Activated naive CD4-positive, alpha-beta T cell treated with anti-CD3 and anti-CD28 coated beads, Interleukin-2, amount 50 U/mL, for 72 hours (primary cell): ENCODE measurements at places on chromosomes 1 and 21.

DNA sequence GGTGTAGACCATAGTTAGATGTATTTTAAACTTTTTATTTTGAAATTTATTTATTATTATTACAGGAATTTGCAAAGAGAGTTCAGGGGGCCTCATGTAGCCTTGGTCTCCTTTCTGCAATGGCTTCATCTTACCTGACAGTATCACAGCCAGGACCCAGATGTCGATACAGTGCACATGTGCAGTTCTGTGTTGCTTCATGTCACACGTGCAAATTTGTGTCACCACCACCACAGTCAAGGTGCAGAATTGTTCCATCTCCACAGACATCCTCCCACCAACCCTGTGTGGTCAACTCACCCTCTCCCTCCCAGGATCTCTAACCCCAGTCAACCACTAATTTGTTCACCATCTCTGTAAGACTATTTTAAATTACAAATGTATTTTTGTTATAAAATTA, 184.5 kb downstream of the CAMTA1 start:
- peak; percentile 11 for DNase-seq

DNA sequence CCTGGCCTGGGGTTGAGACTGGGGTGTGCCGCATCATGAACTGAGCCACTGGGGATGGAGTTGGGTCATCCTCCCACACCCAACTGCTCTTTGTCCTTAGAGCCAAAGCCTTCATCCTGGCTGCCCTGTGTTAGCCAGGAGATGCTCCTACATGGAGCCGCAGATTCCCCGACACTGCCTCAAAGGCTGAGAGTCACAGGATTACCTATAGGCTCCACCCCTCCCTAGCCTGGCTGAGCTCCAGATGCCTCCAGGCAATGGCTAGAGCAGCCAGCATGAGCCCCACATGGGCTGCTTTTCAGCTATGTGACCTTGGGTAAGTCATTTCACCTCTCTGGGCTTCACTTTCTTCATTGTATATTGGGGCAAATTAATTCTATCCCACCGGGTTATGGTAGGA, 119.9 kb upstream of the POU3F1 start:
- DNase-seq = no peak

- no peak for DNase-seq
Observed at GRCh38 chr21:42503711-42504110, 7.7 kb upstream of the RSPH1 start.

- DNase-seq = no peak
Observed at GRCh38 chr1:205319081-205320018, 2.2 kb downstream of the NUAK2 start.

GRCh38 chr1:94602802-94603625, 61.5 kb upstream of the F3 start:
- no peak for DNase-seq

GRCh38 chr1:118948351-118948750, 39.8 kb downstream of the TBX15 start:
- no peak for DNase-seq

DNA sequence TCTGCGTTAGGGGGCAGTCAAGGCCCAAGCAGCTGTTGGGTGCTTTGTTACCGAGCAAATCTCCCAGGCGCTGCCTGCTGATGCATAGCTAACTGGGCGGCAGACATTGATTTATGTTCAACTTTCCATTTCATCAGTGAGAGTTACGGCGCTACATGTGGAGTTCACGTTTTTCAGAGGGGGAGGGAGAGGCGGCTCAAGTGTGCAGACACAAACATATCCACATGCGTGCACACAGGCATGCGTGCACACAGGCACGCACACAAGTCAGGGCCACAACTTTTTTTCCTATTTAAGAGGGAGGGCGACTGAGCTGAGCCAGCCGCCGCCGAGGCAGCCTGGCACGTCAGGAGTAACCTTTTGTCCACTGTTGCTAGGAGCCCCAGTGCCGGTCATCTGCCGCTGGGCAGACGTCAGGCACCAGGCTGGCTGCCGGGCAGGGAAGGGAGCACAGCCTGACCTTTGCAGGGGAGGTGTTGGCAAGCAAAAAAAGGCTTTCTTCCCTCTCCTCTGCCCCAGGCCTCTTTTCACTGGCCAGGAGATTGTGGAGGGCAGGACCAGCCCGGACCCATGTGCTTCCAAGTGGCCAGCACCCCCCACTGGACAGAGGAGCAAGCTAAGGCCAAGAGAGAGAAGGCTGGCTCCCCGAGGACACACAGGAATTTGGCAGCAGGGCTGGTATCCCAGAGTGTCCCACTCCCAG, 73.3 kb downstream of the MRPL37 start:
- DNase-seq = no peak

- DNase-seq = no peak
Observed at GRCh38 chr1:232904566-232904965, 45.8 kb upstream of the NTPCR start.

GRCh38 chr1:62869217-62869754, 85.4 kb downstream of the ATG4C start:
- no peak for DNase-seq

DNA sequence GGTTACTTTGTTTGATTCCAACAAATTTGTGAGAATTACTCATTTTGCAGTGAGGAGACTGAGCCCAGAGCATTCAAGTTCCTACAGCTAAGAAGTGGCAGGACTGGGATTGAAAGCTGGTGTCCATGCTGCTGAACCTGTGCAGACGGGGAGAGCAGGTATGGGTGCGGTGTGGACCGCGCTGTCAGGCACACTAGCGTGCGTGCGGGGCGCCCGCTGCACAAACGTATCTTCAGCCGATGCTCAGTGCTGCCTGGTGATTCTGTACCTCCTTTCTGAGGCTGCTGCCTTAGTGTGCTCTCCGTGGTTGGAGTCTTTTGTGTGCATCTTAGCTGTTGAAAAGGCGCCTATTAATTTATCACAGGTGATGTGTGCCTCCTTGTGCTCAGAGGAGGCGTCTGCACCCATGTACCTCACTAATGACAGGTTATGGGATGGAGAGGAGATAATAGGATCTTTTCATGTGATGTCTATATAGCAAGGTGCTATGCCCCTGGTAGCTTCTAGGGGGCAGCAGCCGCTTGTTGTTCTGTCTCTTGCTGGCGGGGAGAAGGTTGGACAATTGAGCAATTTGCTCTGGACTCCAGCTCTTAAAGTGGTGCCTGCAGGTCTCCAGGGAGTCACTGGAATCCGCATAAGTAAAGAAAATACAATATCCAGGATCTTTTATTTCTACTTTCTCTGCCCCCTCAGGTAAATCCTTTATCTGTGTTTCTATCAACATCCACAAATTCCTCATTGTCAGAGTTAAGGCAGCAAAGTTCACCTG, 32.5 kb downstream of the PEX14 start:
- no peak for DNase-seq

DNA sequence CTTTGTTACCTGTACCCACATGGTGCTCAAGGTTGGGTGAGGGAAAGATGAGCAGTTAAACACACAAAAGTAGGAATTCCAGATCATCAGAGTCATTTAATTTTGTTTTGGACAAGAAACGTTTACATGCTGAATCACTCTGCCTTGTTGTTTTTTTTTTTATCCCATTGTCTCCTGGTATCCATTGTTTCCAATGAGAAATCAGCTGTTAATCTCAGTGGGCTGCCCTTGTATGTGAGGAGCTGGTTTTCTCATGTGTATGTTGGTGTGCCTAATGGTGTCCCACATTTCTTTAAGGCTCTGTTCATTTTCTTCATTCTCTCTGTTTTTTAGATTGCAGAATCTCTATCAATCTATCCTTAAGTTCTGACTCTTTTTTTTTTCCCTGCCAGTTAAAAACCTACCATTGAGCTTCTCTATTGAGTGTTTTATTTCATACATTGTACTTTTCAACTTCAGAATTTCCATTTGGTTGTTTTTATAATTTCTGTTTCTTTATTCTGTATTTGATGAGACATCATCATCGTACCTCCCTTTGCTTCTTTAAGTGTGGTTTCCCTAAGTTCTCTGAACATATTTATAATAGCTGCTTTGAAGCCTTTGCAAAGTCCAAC, 8.8 kb upstream of the OBSCN start:
- no peak for DNase-seq

GRCh38 chr1:4048076-4048475, 148.0 kb upstream of the C1orf174 start:
- DNase-seq = no peak

- no peak for DNase-seq
Observed at GRCh38 chr1:41368801-41369200, 7.6 kb downstream of the FOXO6 start.

GRCh38 chr1:64940025-64940424, 26.3 kb downstream of the JAK1 start:
- DNase-seq = no peak

GRCh38 chr1:74683656-74684055, 10.1 kb upstream of the ERICH3 start:
- no peak for DNase-seq

GRCh38 chr1:58576727-58577653, at the start of gene TACSTD2:
TSS of gene TACSTD2 (minus strand) at chr1:58577252. CDS start at chr1:58577156, 96 bp downstream.
- no peak for DNase-seq

DNA sequence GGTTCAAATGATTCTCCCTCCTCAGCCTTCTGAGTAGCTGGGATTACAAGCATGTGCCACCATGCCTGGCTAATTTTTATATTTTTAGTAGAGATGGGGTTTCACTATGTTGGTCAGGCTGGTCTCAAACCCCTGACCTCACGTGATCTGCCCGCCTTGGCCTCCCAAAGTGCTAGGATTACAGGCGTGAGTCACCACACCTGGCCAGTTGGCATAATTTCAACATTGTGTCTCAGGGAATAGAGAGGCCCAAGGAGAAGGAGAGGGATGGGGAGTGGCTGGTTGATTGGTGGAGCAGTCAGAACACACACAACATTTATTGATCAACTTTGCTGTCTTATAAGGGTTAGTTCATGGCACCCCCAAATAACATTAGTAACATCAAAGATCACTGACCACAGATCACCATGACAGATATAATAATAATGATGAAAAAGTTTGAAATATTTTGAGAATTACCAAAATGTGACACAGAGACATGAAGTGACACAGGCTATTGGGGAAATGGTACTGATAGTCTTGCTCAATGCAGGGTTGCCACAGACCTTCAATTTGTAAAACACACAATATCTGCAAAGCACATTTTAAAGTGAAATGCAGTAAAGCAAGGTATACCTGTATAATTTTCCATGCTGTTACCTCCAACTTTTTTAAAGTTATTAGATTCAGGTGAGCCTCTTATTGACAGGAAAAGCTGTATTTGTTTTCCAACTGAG, 15.8 kb upstream of the CYB5R1 start:
- DNase-seq = no peak

DNA sequence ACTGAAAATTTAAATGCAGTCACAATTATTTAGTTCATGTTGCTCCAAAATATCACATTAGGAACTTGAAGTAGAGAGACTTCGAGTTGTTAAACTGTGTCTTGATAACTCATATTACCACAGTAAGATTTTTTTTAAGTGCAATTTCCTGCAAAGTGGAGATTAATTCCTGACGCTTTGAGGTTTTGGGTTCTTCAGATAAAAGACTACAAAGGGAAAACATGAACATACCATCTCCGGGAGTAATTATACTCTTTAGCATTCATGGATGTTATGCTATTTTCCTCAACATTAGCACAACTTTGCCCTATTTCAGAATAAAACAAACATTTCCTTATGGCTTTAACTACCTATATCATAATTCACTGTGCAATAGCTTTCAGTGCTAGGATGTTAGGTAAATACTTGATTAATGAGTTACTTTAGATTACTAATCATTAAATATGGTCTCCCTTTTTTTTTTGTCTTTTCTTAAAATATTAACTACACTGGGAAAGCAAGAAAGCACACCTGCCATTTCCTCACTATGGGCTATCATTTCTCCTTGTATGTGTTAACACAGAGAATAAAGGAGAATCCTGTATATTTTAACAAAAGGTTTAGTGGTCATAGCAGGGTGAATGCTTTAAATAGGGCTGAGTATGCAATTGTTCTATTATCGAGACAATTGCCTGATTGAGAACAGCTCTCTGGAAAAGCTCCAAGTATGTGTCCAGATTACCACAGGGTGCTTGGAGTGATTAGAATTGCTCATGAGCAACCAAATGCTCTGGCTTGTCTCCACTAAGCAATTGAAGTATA, 252.5 kb upstream of the C1orf105 start:
- DNase-seq = no peak

GRCh38 chr1:177820213-177820612, 149.6 kb downstream of the SEC16B start:
- DNase-seq = no peak

GRCh38 chr1:39196244-39197215, 8.0 kb upstream of the MACF1 start:
- no peak for DNase-seq

- DNase-seq = peak; percentile 53
Observed at GRCh38 chr1:12057382-12057781, 5.7 kb upstream of the TNFRSF8 start.

- no peak for DNase-seq
Observed at GRCh38 chr1:111656086-111657017, 36.8 kb downstream of the RAP1A start.

DNA sequence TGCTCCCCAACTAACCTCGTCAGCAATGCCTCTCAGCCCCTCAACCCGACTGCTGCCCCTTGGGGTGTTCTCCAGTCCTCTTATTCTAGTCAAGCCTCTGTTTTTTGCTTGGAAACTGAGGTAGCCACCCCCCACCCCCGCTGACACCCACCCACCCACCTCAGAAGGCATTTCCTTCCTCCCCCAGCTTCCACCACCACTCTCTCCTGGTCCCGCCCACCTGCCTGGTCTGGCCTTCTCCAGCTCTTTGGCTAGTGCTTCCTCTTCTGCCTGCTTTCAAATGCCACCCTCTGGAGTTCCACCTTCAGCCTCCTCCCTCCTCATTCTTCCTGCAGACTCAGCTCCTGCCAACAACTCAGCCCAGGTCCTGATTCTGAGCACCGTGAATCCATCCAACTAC, 35.3 kb downstream of the OLFML2B start:
- no peak for DNase-seq

GRCh38 chr1:245969283-245969682, 537.8 kb downstream of the SMYD3 start:
- DNase-seq = no peak

DNA sequence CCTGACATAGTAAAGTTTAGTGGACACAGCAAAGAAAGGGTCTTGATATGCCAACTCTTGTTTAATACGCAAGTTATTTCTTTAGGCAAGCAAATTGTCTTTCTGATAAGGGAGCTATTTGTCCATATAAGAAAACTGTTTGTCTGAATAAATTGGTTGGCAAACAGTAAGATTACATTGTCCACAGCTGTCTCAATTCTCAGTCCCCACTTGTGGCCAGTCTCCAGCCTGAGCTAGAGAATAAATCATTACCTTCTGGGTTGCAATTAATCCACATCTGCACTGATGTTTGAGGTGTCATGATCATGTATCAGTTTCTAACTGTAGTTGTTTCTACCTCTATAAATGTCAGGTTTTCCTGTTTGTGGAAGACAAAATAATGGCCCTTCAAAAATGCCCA, 60.0 kb upstream of the TNR start:
- no peak for DNase-seq

GRCh38 chr21:46171996-46172862, 12.0 kb downstream of the SPATC1L start:
- no peak for DNase-seq
